Stimulated activated CD4-positive, alpha-beta T cell treated with anti-CD3 and anti-CD28 coated beads, TNF-alpha, amount 100 ng/mL, for 24 hours (primary cell): ENCODE measurements at places on chromosomes 13 and 19.

DNA sequence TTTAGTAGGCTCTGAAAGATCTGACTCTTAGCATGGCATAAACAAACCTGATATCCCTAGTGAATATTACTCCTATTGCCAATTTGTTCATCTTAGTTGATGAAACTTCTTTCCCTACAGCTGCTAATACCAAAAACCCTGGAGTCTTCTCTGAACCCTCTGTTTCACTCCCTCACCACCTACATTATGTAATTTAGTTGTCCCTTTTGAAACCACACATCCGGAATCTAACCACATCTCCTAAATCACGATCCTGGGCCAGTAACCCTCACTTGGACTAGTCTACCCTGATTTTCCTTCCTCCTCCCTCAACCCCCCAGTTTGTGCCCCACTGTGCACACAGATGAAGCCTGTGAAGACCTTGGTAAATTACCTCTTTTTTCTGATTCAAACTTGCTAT lies 1.2 kb downstream of the ZNF256 start:
- no peak for DNase-seq

- no peak for DNase-seq
These were observed 35.0 kb upstream of the PNMA8B start for GRCh38 chr19:46530636-46531035.

DNA sequence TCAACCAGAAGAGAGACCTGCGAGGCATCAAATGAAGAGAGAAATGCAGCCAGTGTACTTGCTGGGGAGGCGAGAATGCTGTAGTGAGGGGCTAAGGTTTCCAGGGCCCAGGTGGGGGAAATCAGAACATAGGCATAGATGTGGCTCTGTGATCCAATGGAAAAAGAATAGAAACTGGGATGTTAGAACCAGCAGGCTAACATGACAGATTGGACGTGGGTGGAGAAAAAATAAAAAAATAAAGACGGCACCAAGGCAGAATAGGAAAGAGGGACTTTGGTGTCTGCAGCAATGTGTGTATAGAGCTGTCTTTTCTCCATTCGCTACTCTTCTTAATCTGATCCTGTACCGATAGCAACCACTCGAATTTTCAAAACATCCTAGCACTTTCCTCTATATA lies 381.0 kb upstream of the NBEA start:
- DNase-seq: no peak

GRCh38 chr19:1069009-1069779 lies 2.2 kb downstream of the ARHGAP45 start:
- DNase-seq: no peak

DNA sequence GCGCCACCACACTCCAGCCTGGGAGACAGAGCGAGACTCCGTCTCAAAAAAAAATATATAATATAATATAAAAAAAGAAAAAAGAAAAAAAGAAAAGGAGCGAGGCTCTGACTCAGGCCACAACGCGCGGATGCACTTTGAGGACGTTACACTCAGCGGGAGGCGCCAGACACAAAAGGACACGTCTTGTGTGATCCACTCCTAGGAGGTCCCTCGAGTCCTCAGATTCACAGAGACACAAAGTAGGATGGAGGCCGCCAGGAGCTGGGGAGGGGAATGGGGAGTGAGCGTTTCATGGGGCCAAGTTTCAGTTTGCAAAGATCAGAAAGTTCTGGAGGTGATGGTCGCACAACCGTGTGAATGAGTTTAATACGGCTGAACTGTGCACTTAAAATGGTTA lies 8.5 kb upstream of the ABHD17A start:
- no peak for DNase-seq
